ENCODE measurements at places on chromosomes 16 and 17.

- no peak for DNase-seq
Measured at GRCh38 chr16:16022683-16023064, 73.3 kb downstream of the ABCC1 start.

- DNase-seq, result no peak
Measured at GRCh38 chr16:84508502-84508901, 4.0 kb upstream of the MEAK7 start.

GRCh38 chr16:86568677-86569623 lies 2.3 kb downstream of the FOXC2 start:
- DNase-seq, result no peak

DNA sequence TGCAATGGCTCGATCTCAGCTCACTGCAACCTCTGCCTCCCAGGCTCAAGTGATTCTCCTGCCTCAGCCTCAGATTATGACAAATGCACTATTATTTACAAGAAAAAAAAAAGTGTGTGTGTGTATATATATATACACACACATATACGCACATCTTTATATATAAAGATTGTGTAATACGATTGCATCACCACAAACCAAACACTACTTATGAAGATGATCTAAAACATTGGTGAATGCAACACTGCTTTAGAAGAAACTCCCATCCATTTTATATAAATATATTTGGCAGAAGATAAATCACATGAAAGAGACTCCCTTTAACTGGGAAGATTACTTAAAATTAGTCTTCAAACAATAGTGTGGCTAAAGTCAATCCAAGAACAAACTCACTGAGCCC lies 96.7 kb downstream of the SYCE1L start:
- DNase-seq, result no peak

GRCh38 chr17:37187262-37187661 lies 188.5 kb upstream of the C17orf78 start:
- DNase-seq, result no peak

- DNase-seq, result no peak
Measured at GRCh38 chr17:60248618-60249289, 99.0 kb downstream of the CA4 start.

GRCh38 chr16:75116081-75116910 lies at the start of gene LDHD:
LDHD (minus strand) TSS chr16:75116780; CDS start chr16:75116720, 60 bp downstream.
- no peak for DNase-seq

DNA sequence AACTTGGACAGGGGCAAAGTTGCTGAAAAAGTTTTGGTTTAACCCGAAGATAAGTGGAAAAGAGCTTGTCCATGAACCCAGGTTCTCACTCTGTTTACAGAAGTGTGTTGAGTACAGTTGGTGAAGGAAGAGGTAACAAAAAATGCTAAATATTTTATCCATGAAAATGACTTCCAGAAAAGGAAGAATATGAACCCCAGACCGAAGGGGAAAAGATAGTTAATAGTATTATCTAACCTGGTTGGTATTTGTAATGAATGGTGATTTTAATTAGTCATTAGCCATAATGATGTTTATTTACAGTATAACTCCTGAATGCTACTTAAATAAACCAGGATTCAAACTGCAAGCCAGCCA lies 574 bp upstream of the TMEM106A start:
- no peak for DNase-seq

GRCh38 chr16:2370721-2371120 lies 30.2 kb upstream of the ABCA3 start:
- no peak for DNase-seq

DNA sequence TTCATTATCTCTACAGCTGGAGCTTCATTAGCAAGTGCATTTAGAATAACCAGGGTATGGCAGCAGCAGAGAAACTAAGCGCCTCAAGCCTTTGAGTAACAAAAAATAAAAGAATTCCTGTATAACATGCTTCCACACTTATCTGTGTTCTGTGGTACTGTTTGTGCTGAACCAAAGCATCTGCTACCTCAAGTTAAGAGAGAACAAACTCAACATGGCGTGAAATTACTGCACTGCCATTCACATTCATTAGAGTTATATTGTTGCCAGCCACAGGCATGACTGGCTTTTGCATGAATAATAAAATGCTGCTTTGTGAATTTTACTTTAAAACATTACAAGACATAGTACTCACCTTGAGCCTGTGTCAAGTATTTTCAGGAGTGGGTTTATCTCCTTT lies 76.6 kb downstream of the NLK start:
- DNase-seq, result no peak

- no peak for DNase-seq
Measured at GRCh38 chr16:19830902-19831560, 53.6 kb downstream of the GPRC5B start.

GRCh38 chr16:7268182-7268581 lies 64.5 kb upstream of the RBFOX1 start:
- DNase-seq, result no peak

DNA sequence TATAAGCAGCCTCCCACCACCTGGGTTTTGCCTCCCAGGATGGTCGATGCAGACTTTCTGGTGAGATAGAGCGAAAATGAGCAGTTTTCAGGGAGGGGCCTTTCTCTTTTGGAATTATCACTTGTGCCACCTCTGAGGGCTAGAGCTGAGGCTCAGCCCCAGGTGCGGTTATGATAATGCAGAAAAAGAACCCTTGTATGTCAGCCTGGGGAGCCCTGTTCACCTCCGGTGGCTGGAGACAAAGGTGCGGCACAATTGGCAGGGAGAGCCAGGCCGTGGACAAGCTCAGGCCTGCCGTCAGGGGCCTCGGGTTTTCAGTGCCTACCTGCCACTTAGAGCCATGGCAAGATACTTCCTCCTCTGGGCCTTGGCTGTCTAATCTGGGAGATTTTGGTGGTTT lies 4.4 kb downstream of the SCPEP1 start:
- DNase-seq, result no peak

DNA sequence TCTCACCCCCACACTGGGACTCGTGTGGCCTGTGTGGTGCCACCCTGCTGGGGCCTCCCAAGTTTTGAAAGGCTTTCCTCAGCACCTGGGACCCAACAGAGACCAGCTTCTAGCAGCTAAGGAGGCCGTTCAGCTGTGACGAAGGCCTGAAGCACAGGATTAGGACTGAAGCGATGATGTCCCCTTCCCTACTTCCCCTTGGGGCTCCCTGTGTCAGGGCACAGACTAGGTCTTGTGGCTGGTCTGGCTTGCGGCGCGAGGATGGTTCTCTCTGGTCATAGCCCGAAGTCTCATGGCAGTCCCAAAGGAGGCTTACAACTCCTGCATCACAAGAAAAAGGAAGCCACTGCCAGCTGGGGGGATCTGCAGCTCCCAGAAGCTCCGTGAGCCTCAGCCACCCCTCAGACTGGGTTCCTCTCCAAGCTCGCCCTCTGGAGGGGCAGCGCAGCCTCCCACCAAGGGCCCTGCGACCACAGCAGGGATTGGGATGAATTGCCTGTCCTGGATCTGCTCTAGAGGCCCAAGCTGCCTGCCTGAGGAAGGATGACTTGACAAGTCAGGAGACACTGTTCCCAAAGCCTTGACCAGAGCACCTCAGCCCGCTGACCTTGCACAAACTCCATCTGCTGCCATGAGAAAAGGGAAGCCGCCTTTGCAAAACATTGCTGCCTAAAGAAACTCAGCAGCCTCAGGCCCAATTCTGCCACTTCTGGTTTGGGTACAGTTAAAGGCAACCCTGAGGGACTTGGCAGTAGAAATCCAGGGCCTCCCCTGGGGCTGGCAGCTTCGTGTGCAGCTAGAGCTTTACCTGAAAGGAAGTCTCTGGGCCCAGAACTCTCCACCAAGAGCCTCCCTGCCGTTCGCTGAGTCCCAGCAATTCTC lies 27.4 kb downstream of the STH start:
- no peak for DNase-seq

GRCh38 chr16:25888868-25889267 lies 197.1 kb downstream of the HS3ST4 start:
- DNase-seq, result no peak

GRCh38 chr17:64685705-64686104 lies 23.6 kb upstream of the SMURF2 start:
- DNase-seq, result no peak

DNA sequence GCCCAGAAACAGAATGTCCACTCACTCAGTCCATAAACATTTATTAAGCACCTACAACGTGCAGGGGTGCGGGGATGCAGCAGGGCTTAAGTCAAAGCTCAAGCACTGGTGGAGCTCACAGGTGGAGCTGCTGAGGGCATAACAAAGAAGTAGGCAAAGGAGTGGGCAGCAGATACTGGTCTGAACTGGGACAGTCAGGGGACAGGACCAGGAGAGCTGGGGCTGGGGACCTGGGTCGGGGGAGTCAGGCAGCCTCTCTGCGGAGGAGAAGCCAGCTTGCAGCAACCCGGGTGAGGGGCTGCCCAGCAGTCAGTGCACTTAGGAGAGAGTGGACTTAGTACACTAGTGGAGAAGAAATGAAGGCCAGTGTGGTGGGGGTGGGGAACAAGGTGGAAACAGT lies 10.0 kb upstream of the TNFRSF13B start:
- no peak for DNase-seq

- DNase-seq, result no peak
Measured at GRCh38 chr16:17397499-17397891, 73.3 kb downstream of the XYLT1 start.

DNA sequence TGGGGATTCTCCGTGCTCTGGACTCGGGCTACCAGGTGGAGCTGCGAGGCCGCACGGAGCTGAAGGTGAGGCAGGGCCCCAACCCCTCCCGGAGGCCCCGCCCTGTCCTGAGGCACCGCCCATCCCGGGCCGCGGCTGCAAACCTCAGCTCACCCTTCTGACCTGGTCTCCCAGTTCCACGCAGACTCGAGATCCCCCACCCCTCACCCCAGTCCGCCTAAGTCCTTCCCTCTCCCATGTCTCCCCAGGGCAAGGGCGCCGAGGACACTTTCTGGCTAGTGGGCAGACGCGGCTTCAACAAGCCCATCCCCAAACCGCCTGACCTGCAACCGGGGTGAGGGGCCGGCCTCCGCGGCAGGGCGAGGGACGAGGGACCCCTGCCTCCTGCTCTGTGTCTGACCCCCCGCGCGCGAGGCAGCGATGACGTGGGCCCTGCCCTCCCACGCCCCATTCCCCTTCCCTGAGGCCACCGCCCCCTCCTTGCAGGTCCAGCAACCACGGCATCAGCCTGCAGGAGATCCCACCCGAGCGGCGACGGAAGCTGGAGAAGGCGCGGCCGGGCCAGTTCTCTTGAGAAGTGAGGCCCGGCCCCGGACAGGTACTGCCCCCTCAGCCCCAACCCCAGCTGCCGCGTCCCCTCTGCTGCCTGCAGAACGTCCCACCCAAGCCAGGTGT lies 13.7 kb downstream of the GUCY2D start:
- DNase-seq, result no peak

- DNase-seq, result peak; percentile 78
Measured at GRCh38 chr17:79777894-79778503, at the start of gene CBX2. CBX2 (plus strand) TSS chr17:79778148; CDS start chr17:79778236, 88 bp downstream.

GRCh38 chr17:70810609-70811008 lies 641.3 kb downstream of the KCNJ2 start:
- DNase-seq, result no peak

GRCh38 chr16:57540387-57540786 lies 2.1 kb upstream of the ADGRG5 start:
- no peak for DNase-seq

DNA sequence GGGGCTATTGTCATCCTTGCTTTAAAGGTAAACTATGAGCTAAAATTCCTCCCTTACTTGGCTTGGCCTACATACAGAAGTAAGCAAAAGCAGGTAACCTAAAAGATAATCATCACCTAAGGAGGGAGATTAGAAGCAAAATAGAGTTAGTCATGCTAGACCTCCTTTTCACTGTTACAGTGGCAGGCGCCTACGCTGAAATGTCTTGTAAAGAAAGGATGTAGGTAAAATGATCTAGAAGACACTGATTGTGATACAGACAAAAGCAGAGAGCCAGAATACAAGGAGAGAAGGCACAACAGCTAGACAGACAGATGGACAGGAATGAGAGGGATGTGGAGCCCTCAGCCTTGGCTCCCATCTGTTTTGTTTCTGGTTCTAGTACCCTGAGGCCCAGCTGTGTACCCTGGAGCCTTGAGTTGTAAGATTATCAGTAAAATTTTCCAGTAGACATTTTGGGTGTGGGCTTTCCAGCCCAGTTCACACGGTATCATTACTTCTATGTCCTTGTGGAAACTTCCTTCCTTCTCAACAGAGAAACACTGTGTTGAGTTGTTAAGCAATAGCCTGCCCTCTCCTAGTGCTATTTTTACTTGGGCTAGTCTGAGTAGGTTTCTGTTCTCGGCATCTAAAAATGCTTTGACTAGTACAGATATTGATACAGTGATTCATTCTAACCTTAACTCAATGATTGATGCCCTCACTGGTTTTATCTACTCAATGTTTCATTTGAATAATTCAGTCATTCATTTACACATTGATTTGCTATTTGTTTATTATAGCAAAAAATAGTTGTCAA lies 7.7 kb upstream of the C16orf78 start:
- DNase-seq, result no peak

DNA sequence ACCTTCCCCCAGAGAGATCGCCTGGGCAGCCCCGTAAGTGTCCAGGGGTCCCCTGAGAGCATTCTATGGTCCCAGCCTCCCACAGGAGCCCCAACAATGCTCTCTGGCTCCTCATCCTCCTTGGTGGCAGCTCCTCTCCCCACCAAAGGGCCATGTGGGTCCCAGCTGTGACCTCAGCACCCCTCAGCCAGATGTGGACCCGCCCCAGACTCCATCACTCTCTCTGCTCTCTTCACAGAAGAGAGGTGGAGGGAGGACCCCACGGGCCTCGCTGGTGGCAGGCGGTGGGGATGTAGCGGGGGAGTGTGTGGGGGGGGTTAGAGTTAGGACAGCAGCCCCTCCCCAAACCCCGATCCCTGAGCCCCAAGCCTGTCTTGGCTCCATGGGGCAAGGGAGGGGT lies 41.0 kb downstream of the SOCS3 start:
- DNase-seq, result no peak

DNA sequence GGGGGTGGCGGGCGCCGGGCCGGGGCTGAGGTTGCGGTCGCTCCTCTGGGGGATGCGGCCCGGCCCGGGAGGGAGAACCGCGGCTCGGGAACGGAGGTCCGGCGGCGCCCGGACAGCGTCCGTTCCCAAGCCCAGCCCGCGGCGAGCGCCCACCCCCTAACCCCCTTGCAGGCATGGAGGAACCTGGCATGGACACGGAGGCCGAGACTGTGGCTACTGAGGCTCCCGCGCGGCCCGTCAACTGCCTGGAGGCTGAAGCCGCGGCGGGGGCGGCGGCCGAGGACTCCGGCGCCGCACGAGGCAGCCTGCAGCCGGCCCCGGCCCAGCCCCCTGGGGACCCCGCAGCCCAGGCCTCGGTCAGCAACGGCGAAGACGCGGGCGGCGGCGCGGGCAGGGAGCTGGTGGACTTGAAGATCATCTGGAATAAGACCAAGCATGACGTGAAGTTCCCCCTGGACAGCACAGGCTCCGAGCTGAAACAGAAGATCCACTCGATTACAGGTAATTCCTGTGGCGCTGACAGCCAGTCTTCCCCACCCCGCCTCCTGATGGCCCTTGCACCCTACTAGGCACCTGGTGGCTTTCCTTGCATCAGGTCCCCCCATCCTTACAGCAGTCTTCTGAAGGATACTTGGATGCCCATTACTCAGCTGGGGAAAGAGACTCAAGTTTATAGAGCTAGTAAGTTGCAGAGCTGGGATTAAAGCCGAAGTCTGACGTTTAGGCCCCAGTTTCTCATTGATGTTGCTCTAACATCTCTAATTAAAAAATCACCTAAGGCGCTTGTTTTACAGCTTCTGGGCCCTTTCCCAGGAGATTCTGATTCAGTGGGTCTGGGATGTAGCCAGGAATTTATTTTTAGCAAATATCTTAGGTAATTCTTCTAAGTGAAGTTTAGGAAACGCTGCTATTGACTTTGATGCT lies 514 bp downstream of the UBFD1 start:
- peak; percentile 4 for DNase-seq

GRCh38 chr17:42679492-42680330 lies 1.9 kb downstream of the CCR10 start:
- peak; percentile 56 for DNase-seq

- peak; percentile 56 for DNase-seq
Measured at GRCh38 chr17:36148559-36149295, 27.7 kb downstream of the TBC1D3B start.

Data from activated T-cell treated with anti-CD3 and anti-CD28 coated beads for 24 hours (primary cell).